Naive B cell (primary cell): ENCODE measurements at places on chromosomes 16 and 17.

- no peak for DNase-seq
Measured at GRCh38 chr17:50952889-50953288, 86.7 kb upstream of the TOB1 start.

DNA sequence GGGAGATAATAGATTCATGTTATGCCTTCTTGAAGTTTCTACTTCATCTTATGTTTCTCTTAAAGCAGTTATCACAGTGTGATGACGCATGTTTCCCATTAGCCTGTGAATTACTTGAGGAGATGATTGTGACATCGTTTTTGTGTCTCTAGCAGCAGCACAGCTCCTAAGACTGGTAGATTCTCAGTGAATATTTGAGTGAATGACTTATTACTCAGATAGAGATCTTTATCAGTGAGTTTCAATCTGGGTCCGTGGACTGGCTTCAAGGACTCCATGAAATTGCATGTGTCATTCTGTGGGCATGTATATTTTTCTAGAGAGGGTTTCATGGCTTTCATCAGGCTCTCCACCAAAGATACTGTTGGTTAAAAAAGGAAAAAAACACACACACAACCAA is 29.9 kb downstream of the YPEL2 start:
- no peak for DNase-seq

GRCh38 chr17:70352834-70353233 is 183.5 kb downstream of the KCNJ2 start:
- no peak for DNase-seq

- DNase-seq: no peak
Measured at GRCh38 chr17:19371259-19372010, 6.9 kb upstream of the MAPK7 start.

- DNase-seq: no peak
Measured at GRCh38 chr16:84027625-84028024, 15.0 kb downstream of the SLC38A8 start.

- no peak for DNase-seq
Measured at GRCh38 chr17:37818689-37819088, 73.8 kb upstream of the HNF1B start.

- DNase-seq: no peak
Measured at GRCh38 chr17:76870377-76870714, 2.1 kb downstream of the MGAT5B start.

- no peak for DNase-seq
Measured at GRCh38 chr16:4317532-4318450, 1.9 kb downstream of the GLIS2 start.

GRCh38 chr17:81566461-81567126 is 14.4 kb upstream of the FAAP100 start:
- no peak for DNase-seq
